ENCODE measurements at places on chromosomes 2 and 18. TPM values are rescaled to one million over a fixed set of nuclear protein-coding genes. Genes with fewer than 3 reads are reported as not detected.

DNA sequence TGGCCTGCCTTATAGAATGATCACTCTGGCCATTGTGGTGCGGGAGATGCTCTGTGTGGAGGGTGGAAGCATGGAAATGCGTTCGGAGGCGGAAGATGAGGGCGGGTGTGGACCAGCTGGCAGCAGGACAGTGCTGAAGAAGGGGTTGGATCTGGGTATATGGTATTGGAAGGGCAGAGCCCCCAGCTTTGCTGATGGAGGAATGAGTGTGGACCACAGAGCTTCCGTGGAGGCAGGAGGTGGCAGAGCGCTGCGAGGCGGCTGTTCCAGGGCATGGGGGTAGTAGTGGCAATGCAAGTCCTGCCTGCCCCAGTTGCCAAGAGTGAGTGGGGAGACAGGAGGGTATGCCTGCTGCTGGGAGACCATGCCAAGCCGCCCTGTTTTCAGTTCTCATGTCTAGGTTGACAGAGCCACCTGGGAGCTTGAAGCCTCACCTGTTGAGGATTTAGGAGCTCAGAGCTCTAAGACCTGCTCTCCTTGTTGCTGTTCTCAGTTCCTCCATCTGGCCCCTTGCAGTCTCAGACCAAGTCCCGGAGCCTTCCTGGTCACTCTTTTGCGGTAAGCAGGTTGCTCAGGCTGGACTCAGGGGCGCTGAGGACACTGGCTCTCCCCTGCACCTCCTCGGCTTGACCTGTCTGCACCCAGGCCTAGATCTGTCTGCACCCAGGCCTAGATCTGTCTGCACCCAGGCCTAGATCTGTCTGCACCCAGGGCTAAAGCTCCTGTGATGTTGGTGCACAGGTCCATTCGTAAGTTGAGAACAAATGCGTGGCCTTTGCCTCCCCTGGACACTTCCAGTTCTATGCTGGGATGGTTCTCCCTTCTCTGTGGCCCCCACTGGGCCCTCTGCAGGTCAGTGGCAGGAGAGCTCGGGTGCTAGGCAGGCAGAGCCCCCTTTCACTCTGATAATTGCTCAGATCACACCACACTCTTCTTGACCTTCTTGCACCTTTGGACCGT is 290.5 kb upstream of the HS6ST1 start:
- no peak for DNase-seq

GRCh38 chr2:177242121-177242987 is 22.2 kb downstream of the NFE2L2 start:
- no peak for DNase-seq

GRCh38 chr2:130835766-130836015 is 1.0 kb upstream of the ARHGEF4 start:
- no peak for DNase-seq

DNA sequence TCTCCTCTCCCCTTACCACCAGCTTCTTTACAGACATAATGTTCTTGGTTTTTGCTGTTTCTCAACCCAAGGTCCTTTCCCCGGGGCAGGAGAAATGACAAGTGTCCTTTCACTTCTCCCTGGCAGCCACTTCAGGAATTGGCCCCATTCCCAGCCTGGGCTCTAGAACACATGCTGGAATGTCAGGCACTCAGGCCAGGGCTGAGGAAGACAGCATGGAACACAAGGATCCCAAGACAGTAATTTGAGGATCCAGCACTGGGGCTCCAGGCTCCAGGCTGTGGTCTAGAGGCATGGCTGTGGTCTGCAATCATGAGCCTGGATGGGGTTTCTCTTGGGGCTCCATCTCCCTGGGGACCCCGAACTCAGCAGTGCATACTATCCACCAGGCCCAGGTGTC is 201.4 kb downstream of the CELF4 start:
- DNase-seq: no peak

GRCh38 chr2:135002836-135003235 is 44.4 kb downstream of the MAP3K19 start:
- no peak for DNase-seq

DNA sequence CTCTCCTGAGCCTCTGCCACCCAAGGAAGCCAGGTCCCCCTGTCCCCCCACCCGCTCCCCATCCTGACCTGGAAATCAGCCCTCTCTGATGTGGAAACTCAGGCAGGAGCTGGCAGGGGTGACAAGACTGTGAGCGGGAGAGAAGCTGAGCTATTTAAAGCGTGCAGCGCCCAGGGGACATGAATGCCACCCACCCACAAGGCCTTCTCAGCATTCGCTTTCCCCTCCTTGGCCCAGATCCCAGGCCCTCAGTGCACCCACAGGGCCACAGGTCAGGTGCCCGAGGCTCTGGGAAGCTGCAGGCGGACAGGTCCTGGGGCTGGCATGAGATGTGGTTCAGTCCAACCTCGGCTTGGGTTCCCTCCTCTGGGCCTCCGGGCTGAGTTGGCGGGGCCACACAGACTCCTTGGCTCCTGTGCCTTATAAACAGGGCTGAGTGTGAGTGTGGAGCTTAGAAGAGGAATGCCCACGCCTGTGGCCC is 168.3 kb downstream of the SMAD7 start:
- DNase-seq: no peak

The FOXD4L1 gene
- 0.20 TPM for total RNA-seq

The LRATD1 gene
- 136 TPM for total RNA-seq

Data from left colon (tissue), 2 donors.